NCI-H1436 treated with DMSO at 0.1 percent for 48 hours (cell line): ENCODE measurements at places on chromosomes 1 and 21.
A peak's percentile ranks its signal among the peaks of the same experiment; 100 is the strongest.

GRCh38 chr21:42508371-42508770, 5.3 kb upstream of the SLC37A1 start:
- DNase-seq = no peak

DNA sequence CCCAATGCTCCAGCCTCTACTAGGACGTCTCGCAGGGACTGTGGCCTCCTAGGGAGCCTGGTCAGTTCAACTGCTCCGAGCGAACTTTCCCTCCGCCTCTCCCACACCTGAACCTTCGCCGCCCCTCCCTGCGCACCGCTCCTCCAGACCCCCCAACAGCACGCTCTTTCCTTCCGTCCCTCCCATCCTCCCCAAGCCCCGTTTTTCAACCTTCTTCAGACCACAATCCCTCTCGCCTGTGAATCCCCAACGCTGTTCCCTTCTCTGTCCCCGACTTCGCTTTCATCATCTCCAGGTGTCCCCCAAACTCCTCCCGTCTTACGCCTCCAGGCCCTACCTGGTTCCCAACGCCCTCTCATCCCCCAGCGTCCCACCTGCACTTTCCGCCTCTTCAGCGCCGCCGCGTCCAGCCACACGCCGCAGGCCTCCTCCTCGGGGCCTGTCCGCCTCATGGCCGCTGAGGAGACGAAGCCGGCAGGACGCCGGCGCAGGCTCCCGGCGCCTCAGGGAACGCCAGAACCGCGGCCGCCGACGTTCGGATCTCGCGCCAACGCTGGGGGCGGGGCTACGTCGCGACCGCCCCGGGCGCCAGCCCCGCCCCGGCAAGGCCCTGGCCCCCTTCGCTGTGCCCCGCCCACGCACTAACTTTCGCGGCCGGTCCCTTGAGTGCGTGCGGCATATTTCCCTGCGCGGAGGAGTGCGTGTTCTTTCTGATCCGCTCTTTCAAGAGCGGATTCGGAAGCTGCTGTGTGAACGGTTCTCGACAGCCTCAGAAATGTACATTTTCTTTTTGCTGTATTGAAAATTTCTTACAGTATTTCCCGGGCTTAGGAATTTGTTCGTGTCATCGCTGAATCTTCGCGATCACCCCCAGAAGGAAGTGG, at the start of gene AUNIP:
Gene AUNIP, minus strand, starts transcription at position 552 of the 884 bp plus-strand sequence. Its CDS starts 100 bp downstream, at position 452.
- peak; percentile 12 for DNase-seq

DNA sequence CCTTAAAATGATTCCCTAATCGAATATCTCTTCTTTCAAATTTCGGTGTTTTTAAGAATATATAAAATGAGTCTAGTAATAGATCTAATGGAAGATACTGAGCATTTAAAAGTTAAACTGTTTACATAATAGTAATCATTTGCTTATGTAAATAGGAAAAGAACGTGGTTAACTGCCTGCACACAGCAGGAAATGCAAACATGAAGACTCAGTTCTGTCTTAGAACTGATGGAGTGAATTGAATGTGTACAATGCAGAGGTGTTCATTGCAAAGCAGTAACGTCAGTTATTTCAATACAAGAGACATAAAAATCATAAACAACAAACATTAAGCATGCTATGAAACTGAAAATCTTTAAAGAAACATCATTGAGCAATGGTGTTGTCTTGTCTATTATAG, 359.4 kb upstream of the ADAMTS5 start:
- DNase-seq = no peak

- DNase-seq = no peak
Observed at GRCh38 chr1:52654063-52654462, 21.1 kb downstream of the SHISAL2A start.

GRCh38 chr1:92747735-92748134, 37.2 kb downstream of the EVI5 start:
- DNase-seq = no peak

DNA sequence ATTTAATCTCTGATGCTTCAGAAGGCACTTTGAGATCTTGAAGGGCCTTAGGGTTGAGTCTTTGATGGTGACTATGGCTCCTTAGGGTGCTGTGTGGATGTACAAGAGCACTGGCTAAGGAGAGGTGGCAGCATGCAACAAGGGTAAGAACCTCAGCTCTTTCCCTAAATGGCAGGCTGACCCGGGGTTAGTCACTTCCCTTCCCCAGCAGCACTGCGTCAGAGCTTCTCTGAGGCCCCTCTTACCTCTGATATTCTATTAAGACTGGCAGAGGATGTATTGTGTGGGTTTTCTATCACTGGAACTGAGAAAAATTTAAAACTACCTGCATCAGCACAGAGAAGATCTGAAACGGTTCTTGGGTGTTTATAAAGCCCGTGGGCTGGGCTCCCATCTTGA, 11.8 kb downstream of the C1orf116 start:
- no peak for DNase-seq

DNA sequence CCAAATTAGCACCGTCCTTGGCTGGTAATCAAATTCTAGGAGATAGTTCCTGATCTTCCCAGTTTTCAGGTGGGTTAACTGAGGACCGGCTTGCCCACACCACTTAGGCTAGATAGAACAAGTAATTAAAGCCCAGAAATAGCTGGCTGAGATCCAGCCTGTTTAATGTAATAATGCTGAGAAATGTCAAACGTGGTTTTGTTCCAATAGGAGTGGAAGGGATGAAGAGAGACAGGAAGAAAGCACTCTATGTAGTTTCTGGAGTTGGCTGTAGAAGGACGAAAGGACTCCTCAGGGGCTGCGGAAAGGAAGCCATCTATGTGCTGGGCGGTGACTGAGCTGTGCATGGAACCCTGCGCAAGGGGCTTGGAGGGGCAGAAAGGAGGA, 18.6 kb downstream of the NAV1 start:
- DNase-seq = no peak

DNA sequence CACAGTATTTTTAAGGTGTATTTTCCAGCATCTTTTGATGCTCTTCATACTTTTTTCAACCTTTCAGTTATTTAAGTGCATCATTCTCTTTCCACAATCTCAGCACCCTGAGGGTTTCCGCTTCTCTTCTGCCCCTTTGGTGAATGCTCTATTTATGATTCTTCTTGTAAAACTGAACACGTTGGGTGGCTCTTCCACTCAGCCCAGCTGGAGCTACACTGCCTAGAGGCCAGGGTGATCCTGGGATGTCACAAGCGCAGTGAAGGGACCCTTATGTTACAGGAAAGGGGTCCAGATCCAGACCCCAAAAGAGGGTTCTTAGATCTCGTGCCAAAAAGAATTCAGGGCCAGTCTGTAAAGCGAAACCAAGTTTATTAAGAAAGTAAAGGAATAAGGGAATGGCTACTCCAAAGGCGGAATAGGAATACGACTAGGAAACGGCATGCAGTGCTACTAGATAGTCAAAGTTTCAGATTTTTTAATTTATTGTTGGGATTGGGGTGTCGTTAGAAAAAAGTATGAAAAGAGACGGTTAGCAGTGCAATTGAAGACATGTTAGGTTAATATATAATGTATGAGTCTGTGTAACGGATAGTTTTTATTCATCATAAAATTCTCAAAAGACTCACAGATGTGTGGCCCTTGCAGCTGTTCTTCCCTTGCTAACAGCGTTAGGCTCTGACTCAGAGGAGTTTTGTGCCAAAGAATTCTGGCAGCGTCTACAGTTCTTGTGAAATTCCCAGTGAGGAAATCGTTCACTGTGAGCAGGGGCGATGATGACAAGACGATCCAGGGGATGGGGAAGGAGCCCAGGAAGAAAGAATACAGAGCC, 14.4 kb upstream of the ERVH48-1 start:
- DNase-seq = no peak

GRCh38 chr1:20507248-20507563, 745 bp downstream of the MUL1 start:
- no peak for DNase-seq

- no peak for DNase-seq
Observed at GRCh38 chr1:39680751-39681150, 8.8 kb upstream of the NT5C1A start.

- no peak for DNase-seq
Observed at GRCh38 chr1:165898837-165899236, 71.4 kb downstream of the UCK2 start.

- DNase-seq = no peak
Observed at GRCh38 chr1:221693087-221693486, 48.8 kb downstream of the DUSP10 start.

GRCh38 chr1:242447689-242448088, 76.8 kb downstream of the PLD5 start:
- DNase-seq = no peak

DNA sequence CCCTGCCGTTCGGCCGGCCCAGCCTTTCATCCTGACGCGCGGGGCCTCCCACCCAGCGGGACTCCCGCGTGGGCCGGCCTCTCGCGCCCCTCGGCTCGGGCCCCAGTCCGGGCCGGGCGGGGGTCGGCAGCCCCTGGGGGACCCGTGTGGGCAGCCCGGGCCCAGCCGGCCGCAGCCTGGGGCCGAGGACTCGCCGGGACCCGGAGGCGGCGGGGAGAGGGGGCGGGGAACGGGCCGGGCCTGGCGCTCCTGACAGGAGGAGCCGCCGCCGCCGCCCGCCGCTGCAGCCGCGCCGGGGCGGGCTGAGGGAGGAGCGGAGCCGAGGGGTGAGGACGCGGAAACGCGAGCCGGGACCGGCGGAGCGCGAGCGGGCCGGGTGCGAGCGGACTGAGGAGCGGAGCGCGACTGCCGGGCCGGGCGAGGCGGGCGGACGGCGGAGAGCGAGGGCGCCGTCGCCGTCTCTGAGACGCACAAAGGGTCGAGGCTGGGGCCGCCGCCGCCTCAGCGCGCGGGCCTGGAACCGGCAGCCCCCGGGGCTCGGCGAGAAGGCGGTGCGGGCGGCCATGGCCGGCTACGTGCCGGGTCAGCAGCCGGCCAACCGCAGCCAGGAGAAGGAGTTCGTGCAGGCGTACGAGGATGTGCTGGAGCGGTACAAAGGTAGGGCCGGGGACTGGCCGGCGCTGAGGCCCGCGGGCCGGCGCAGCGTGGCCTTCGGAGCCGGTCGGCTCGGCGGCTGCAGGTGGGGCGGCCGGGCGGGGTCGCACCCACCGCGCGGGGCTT, 79.1 kb downstream of the NDUFS5 start:
- no peak for DNase-seq

DNA sequence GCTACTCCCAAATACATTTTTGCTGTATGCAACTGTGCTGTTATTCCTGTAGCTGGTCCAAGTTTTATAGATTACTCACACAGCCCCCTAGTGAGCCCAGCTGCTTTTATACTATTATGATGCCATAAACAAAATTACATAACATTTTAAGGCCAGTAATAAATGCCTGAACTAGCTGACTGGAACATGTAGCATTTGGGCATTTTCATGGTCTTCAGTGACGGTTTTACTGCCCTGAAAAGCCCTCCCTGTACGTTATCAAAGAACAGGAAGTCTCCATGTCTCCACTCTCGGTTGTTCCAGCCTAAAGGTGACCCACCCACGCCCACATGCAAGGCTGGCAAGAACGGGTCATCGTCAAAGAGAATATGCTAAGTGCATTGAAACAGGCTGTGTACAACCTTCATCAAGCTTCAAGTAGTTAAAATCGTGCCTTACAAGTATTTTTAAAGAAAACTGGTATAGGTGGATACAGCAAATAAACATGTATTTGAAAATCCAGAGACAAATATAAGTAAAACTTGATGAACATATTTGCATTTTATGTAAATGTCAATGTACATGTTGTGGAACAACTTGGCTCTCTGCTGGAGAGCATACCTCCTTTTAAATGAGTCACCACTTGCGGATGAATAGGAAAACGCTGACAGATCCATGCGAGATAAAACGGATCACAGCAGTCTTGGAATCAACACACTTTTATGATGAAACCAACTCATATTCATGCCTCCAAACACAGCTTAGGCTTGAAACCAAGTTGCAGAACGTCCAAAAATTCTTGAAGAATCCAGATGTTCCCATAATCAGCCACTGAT, 520.5 kb downstream of the SMYD3 start:
- no peak for DNase-seq

GRCh38 chr1:147409886-147410285, 131.4 kb upstream of the BCL9 start:
- no peak for DNase-seq

- no peak for DNase-seq
Observed at GRCh38 chr1:54464031-54464476, 57.9 kb upstream of the SSBP3 start.
